B cell (primary cell): ENCODE measurements at places on chromosomes 5 and 9.

DNA sequence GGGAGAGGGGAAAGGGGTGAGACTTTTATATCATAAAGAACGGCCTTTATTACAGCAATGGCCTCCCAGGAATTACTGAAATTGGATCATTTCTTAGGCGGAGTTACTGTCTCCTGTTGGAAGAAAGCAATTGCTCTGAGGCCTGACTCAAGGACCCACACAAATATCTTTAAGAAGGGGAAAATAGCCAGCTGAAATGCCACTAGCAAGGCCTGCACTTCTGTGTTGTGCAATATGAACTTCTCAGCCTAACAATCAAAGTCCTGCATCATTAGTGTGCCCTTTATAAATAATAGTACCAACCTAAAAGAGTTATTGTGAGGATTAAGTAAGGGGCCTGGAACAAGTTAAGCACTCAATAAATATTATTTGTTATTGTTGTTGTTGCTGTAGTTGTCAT is 30.1 kb upstream of the TRIM32 start:
- no peak for DNase-seq

DNA sequence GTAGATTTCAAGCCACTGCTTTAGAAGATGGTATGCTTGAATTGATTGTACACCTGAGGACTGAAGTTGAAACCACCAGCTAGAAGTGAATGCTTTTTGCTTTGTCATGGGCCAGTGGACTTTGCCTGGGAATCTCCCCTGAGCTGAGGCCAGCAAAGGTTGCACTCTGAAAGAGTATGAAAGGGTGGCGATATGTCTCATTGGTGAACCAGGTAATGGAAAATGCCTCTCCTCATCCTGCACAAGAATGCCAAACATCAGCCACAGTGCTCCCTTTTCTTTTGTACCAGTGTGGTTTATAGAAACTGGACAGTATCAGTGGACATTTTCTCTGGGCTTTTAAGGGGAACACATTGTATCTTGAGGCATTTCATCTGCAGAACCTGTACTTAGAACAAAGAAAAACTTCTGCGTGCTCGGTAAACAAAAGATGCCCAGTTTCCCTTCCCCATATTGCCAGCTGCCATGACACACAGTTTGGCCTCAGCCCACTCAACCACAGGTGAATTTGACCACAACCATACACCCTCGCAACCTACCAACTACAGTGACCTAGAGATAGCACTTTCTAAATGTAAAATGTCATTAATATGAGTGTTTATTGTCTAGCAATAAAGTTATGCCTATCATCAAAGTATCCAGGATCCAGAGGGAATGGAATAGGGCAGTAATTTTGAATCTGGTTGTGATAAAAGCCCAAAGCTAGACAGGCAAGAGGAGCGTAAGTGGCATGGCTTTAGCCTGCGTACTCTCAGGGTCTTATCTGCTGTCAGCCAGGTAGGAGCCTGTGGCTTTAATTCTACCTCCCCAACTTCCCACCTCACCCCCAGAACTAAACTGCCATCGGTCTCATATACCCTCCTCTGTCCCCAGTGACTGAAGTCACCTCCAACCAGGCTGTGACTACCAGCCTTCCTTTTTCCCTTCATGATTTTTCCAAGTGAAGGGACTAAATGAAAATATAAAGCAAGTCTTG is 79.5 kb upstream of the LHFPL2 start:
- peak; percentile 88 for DNase-seq

DNA sequence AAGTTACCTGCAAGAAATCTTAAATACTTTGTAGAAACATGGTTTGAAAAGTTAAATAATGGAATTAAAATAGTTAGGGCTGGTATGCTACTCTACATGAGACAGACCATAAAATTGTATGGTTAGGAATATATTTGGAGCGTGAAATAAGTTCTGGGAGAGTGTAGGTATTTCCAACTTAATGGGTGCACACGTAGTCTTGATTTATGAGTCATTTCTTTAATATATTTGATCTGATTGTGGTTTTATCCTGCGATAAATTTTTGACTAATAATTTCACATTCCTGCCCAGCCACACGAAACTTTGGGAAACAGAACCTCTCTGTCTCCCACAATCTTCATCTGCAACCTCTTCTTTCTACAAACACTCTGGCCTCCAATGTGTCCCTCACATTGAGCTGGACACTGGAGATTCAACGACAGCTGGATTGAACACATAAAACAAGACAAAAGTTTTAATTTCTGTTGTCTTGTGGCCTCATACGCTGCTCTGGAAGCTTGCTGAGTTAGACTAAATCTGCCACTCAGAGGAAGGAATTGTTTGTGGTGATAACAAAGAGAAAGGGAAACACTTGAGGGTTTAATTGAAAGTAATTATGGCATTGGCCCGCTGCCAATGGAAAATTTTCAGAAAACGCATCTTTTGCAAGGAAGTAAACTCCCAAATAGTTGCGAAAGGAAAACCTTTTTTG is 201.8 kb upstream of the ZNF608 start:
- DNase-seq, result no peak

GRCh38 chr5:141618030-141618803 is 583 bp downstream of the DIAPH1 start:
- peak; percentile 74 for DNase-seq

- no peak for DNase-seq
Measured at GRCh38 chr5:73826301-73827105, 200.5 kb downstream of the ARHGEF28 start.

DNA sequence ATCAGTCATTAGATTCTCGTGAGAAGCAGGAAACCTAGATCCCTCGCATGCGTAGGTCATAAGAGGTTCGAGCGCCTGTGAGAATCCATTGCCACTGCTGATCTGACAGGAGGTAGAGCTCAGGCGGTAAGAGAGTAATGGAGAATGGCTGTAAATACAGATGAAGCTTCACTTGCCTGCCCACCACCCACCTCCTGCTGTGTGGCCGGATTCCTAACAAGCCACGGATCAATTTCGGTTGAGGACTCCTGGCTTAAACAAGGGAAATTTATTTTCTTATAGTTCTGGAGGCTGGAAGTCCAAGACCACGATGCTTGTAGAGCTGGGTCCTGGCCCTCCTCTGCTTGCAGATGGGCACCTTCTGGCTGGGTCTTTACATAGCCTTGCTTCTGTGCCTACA is 200.4 kb downstream of the PCSK5 start:
- DNase-seq, result no peak
